Stimulated activated memory B cell treated with anti-CD40 and anti-IgM and Interleukin-4, amounts not matched to agents 10 μg/mL and 1 μg/mL and 100 μg/mL, for 72 hours (primary cell): ENCODE measurements at places on chromosomes 5 and 9.

- no peak for ATAC-seq
Observed at GRCh38 chr5:160347448-160347847, 23.0 kb downstream of the C1QTNF2 start.

- ATAC-seq, result no peak
Observed at GRCh38 chr9:5947912-5948311, 57.2 kb downstream of the MLANA start.

GRCh38 chr5:172175263-172175719 is 12.7 kb downstream of the STK10 start:
- ATAC-seq, result peak; percentile 94

GRCh38 chr5:81537905-81538547 is 144.1 kb upstream of the ACOT12 start:
- ATAC-seq, result no peak

GRCh38 chr9:93290495-93291434 is 106.8 kb downstream of the WNK2 start:
- peak; percentile 58 for ATAC-seq

GRCh38 chr9:8158574-8158973 is 359.0 kb upstream of the DMAC1 start:
- no peak for ATAC-seq

DNA sequence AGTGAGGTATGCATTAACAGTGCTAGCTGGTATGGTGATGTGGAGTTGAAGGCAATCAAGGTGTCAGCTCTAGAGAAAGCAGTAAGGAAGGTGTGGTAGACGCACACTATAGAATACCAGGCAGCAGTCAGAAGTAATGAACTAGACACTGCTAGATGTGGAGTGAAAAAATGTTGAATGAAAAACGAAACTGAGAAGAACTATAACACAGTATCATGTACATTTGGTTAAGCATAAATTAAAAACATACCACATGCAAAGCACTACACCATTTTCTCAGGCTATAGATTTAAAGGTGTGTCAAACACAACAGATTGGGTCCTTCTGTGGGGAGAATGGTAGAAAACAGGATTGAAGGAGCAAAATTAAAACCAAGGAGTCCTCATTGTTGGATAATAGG is 15.4 kb downstream of the ZNF622 start:
- no peak for ATAC-seq

GRCh38 chr9:468766-469426 is 254.2 kb downstream of the DOCK8 start:
- peak; percentile 20 for ATAC-seq

- ATAC-seq, result no peak
Observed at GRCh38 chr9:128457207-128457606, 1.4 kb downstream of the ODF2 start.

DNA sequence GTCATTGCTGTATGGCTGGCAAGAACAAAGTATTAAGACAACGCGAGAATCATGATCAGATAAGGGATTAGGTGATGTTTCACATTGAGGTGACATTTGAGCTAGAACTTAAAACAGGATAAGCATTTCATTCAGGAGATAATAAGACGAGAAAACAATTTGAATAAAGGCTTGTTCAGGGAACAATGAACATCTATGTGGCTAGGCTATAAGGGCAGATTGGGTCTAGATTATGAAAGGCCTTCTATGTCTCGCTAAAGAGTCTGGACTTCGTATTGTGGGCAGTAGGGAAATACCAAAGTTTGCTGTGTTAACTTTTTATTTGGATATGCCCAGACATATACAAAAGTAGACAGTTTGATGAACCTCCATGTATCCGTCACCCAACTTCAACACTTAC is 6.9 kb downstream of the MRPL22 start:
- no peak for ATAC-seq

DNA sequence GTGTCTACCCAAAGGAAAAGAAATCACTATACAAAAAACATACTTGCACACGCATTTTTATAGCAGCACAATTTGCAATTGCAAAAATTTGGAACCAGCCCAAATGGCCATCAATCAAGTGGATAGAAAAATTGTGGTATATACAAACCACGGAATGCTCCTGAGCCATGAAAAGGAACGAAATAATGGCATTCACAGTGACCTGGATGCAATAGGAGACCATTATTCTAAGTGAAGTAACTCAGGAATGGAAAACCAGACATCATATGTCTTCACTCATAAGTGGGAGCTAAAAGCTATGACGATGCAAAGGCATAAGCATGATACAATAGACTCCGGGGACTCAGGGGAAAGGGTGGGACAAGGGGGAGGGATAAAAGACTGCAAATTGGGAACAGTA is 78.4 kb downstream of the ENC1 start:
- ATAC-seq, result no peak

- no peak for ATAC-seq
Observed at GRCh38 chr9:138050472-138051330, 173.1 kb downstream of the CACNA1B start.

DNA sequence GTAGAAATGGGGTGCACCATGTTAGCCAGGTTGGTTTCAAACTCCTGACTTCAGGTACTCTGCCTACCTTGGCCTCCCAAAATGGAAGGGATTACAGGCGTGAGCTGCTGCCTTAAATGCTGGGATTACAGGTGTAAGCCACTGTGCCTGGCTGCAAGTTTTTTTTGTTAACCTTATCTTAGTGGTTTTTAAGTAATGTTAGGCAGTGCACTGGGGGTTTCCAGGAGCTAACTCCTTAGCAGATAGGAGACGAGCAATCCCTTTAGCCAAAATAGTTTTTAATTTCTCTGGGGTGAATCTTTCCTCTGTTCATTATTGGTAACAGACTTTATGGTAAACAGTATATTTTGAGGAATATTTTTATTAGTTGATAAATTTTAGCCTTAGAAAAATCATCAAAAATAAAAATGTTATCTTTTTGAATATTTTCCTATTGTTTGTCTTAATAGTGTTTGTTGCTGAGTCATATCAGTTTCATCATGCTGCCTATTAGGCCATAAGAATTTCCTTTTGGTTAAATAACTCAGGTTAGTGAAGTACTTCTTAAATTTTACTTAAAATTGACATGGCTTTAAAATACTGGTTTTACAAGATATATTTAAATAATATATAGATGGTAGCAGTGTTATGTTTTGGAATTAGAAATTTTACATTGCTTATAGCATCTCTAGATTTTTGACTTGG is 37.9 kb downstream of the LMNB1 start:
- ATAC-seq, result no peak

DNA sequence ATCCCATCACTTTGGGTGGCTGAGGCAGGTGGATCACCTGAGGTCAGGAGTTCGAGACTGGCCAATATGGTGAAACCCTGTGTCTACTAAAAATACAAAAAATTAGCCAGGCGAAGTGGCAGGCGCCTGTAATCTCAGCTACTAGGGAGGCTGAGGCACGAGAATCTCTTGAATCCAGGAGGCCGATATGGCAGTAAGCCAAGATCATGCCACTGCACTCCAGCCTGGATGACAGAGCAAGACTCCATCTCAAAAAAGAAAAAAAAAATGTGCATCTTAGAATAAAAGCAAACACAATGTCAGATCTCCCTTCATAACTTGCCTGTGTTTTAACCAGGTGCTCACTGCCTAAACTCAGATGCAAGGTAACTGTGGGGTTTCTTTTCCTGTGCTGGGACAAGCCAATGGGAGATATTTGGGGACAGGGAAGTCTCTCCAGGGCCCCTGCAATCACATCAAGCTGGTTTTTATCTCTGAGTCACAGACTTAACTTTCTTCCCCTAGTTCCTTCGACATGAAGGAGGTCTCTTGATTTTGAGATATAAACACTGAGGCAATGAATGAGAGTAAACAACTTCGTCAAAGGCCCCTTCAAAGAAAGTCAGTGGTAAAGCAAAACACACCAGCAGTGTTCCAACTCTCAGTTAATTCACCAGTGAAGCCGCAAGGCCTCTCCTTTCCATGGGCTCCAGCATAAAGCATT is 99.1 kb downstream of the SNX18 start:
- no peak for ATAC-seq

DNA sequence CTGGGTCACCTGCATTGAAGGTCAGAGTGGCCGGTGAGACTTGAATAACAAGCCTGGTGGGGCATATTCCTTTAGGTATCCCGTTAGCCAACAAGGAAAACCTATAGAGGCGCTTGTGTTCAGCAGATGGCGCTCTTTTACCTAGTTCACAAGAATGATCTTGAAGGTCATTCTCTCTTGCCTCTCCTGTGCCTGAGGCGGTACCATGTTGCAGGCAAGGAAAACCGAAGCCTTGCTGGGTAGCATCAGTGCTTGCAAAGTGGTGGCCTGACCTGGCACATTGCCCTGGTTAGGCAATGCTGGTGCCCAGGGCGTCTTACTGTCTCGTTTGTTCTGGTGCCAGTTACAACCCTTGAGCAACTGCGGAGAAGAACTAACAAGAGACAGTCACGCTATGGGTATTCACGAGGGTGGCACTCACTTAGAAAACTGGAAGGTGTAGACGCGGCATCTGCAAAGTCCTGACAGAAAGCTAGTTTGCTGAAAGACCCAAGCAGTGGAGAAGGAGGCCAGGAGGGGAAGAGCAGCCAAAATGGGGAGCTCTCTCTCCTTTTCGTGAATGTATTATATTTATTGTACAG is 56.7 kb downstream of the AOPEP start:
- no peak for ATAC-seq
